Stimulated activated CD8-positive, alpha-beta memory T cell treated with anti-CD3 and anti-CD28 coated beads, Interleukin-15, amount 100 ng/mL, for 1 hour (primary cell): ENCODE measurements at places on chromosomes 13 and 19.

DNA sequence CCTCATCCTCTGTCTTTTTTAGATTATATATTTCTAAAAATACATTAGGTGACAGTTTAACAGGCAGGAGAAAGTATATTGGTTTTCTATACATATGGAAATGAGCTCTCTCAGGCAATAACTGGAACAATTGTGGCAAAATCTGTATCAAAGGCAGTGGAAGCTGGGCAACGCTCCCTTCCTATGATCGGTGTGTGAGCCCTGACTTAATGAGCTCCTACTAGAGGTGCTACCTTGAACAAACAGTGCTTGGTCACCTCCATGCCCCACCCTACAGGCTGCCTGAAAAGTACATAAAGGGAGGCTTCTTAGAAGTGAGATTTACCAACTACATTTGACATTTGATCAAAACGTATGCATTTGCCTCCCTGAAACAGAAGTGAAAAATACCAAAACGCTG is 185.3 kb downstream of the EFNB2 start:
- no peak for DNase-seq

DNA sequence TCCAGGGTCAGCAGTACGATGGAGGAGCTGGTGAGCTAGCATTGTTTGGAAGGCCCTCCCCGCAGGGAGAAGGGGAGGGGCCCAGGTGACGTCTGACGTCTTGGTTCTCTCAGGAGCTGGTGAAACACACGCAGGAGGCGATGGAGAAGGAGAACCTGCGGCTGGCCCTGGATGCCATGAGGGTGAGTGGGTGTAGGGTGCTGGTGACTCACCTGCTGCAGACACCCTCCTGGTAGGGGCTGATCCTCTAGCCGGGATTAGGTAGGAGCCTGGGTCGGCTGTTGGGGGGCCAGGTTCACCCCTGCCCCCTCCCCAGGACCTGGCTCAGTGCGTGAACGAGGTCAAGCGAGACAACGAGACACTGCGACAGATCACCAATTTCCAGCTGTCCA is 55.8 kb downstream of the VAV1 start:
- DNase-seq, result no peak

DNA sequence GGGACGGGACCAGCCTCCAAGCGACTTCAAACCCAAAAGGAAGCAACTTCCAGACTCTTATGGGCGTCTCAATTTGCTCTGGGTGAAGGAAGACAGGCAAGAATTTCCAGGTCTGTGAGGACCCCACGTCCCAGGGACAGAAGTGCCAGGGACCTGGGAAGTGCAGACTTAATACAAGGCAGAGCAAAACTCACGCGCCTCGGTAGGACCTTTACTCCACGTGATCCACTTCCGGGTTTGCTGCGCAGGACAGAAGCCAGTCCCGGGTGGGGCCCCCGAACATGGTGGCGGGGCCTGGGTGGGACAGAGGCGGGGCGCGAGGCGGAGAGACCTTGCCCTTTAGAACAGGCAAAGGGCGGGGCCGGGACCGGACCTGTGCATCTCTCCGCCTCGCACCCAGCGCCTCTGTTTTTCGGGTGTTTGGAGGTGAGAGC is 9.3 kb downstream of the ZNF611 start:
- DNase-seq, result no peak

GRCh38 chr19:4851551-4852290 is 15.7 kb downstream of the PLIN3 start:
- DNase-seq, result peak; percentile 57

GRCh38 chr19:58261600-58261967 is 17.2 kb upstream of the ZNF8 start:
- no peak for DNase-seq

DNA sequence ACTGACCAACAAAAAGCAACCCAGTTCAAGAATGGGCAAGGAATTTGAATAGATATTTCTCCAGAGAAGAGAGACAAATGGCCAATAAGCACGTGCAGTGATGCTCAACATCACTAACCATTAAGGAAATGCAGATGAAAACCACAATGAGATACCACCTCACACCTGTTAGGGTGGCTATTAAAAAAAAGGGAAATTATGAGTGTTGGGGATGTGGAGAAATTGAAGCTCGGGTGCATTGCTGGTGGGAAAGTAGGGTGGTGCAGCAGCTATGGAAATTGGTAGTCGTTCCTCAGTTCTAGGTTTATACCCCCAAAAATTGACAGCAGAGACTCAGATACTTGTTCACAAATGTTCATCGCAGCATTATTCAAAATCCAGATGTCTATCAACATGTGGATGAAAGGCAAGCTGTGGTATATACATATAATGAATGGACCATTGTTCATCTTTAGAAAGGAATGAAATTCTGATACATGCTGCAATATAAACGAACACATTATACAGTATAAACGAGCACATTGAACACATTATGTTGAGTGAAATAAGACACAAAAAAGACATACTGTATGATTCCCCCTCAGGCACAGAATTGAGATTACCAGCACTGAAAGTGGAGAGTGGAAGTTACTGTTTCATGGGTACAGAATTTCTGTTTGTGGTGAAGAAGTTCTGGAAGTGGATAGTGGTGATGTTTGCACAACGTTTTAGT is 927 bp downstream of the CHAMP1 start:
- no peak for DNase-seq

DNA sequence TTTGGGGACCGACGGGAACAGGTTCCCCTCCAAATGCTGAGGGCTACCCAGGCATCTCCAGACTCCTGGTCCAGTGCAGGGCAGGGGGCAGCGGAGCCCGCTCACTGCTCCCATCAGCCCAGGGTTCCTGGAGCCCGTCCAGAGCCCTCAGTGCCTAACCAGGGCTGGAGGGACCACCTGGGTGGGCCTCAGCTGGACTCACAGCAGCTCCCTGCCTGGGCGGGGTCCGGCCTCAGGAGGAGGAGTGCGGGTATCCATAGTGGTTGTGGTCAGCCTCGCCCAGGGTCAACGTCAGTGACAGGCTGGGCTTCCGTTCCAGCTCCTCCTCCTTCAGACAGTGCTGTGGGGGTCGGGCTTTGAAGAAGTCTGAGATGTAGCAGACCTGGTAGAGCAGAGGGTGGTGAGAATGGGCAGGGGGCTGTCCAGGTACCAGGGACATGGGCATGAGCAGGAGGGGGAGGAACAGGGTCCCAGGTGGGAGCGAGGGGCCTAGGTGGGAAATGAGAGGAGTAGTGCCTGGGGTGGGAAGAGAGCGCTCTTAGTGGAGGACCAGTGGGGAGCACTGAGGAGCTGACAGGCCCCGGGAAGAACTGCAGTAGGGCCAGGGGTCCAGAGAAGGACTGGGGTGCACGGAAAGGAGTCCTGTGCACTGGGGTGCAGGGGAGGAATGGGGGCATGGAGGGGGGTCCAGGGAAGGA is 9.9 kb downstream of the PLPP2 start:
- no peak for DNase-seq

DNA sequence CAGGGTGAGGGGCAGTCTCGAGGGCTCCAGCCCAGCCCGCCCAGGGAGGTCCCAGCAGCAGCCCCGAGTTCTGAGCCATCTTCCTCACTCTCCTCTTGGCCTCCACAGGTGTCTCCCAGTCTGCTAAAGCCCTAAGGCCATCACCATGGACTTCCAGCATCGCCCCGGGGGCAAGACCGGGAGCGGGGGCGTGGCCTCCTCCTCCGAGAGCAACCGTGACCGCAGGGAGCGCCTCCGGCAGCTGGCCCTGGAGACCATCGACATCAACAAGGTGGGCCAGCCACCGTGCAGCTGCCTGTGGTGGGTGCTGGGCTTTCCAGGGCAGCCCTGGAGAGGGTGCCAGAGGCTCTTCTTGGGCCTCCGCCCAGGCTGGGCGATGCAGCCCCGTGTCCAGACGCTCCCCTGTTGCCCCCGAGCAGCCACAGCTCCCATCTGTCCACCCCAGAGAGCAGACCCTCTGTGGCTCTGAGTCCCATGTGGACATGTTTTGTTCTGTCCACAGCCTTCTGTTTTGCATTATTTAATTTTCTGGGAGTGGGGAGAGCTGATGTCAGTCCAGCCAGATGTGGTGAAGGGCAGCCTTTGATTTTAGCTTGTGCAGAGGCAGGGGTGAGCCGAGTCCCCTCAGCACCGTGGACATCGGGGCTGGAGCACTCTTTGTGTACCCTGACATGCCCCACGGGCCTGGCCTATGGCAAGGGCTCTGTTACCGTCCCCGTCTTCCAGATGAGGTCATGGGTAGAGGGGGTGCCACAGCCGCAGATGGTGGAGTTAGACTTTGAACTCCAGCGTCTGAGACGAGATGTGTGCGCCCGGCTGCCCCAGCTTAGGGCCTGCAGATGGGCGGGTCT is 5.6 kb upstream of the AMH start:
- no peak for DNase-seq

DNA sequence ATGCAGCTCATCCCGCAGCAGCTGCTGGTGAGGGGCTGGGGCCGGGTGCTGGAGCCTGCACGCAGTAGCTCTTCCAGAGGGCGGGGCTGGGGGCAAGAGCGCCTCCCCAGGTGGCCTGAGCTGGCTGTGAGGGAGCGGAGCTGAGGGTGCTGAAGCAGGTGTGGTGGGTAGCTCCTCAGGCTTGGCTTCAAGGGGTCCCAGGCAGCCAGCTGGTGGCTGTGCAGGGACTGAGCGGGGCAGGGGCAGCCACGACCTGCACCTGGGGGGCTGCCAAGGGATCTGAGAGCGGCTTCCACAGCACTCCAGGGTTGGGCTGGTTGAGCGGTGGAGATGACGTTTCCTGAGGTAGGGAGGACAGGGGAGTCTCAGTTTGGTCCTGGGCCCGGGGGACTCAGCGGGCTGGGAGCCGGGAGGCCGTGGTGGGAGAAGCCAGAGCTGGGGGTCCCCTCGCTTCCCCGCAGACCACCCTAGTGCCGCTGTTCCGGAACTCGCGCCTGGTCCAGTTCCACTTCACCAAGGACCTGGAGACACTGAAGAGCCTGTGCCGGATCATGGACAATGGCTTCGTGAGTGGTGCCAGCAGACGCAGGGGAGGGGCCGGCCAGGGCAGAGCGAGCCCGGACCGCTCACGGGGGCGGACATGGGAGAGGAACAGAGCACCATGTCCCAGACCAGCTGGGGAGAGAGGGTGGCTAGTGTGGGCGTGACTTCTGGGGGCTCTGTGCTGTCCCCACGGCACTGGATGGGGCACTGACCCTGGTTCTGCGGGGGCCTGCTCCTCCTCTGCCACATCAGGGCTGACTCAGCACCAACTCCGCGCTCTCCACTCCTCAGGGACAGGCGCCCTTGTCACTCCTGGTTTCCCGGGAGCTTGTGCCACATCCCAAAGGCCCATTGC is 7.4 kb downstream of the PTOV1 start:
- DNase-seq, result no peak

GRCh38 chr19:52237771-52238400 is 31.5 kb upstream of the ZNF766 start:
- peak; percentile 27 for DNase-seq

DNA sequence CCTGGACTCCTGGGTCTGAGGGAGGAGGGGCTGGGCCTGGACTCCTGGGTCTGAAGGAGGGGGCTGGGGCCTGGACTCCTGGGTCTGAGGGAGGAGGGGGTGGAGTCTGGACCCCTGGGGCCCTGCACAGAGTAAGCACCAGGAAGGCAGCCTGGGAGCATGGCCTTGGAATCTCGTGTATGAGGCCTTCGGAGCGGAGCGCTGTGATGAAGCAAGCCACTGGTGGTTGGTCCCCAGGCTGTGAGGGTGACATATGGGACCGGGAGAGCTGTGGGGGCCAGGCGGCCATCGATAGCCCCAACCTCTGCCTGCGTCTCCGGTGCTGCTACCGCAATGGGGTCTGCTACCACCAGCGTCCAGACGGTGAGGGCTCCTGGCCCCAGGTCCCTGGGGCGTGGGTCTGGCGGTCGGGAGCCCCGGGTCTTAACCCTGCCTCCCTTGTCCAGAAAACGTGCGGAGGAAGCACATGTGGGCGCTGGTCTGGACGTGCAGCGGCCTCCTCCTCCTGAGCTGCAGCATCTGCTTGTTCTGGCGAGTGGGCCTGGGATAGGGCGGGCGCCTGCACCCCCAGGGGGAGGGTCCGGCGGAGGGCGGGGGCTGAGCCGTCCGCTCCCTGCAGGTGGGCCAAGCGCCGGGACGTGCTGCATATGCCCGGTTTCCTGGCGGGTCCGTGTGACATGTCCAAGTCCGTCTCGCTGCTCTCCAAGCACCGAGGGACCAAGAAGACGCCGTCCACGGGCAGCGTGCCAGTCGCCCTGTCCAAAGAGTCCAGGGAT is 918 bp downstream of the TMEM190 start:
- no peak for DNase-seq

DNA sequence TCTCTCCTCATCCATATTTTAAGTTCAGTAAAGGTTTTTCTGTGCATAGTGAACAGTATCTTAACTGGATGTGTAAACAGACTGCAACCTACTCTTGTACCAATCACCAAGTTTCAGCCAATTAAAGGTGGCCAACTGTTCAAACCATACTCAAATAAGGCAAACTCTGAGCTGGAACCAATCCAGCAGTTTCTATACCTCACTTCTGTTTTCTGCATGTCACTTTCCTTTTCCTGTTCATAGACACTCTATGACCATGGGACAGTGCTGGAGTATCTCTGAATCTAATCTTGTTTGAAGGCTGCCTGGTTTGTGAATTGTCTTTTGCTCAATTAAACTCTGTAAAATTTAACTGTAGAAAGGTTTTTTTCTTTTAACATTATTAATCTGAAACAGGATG is 470.3 kb upstream of the SLITRK6 start:
- DNase-seq, result no peak

DNA sequence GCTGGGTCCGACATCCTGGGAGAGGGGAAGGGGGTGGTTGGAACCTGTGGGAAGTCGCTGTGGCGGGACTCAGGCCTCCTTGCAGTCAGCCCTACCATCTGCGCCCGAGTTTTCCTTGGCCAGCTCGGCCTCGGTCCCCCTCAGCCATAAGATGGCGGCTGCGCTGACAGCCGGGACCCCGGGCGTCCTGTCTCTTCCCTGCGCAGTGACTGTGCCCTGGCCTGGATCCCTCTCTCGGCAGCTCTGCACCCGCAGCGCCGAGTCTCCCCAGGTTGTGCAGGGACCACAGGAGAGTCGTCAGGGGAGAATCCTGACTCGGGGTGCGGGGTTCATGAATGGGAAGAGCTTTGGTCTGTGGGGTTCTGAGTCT is 345 bp downstream of the ZNF257 start:
- no peak for DNase-seq

GRCh38 chr19:34350161-34350561 is 14.8 kb upstream of the GPI start:
- DNase-seq, result peak; percentile 27

DNA sequence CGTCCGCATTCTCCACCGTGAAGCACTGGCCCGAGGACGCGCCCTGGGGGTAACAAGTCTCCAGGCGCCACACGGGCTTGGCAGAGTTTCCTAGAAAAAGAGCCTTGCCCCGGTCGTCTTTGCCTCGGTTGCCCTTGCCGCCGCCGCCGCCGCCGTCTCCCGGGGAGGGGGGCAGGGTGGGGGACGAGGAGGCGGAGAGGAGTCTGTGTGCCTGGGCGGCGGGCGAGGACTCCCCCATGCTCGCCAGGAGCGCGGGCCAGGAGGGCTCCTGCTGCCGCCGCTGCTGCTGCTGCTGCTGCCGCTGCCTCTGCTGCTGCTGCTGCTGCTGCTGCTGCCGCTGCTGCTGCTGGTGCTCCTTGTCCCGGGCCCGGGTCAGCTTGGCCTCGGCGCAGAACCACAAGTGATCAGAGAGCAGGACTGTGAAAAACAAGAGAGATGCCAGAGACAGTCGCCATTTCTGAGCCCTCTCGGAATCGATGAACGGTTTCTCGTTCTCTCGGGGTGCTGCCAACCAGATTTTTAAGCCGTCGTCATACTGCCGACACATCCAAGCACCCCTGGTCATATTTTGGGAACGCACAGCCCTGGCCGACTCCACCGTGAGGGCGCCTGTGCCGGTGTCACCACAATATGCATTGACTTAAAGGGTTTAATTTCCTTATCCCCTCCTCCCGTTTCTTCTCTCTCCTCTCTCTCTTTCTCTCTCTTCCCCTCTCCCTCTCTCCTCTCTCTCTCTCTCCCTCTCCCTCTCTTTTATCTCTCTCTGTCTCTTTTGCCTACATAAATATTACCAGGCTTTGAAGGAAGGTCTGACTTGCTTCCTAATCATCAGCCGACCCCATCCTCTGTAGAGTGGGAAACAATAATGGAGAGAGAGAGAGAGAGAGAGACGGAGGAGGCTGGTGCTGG is 349.1 kb downstream of the LIG4 start:
- DNase-seq, result no peak
